Posterior cingulate gyrus (tissue), 11 donors: ENCODE measurements at places on chromosomes 4 and X.

- no peak for DNase-seq
Observed at GRCh38 chr4:2794486-2795299, 1.8 kb downstream of the SH3BP2 start.

DNA sequence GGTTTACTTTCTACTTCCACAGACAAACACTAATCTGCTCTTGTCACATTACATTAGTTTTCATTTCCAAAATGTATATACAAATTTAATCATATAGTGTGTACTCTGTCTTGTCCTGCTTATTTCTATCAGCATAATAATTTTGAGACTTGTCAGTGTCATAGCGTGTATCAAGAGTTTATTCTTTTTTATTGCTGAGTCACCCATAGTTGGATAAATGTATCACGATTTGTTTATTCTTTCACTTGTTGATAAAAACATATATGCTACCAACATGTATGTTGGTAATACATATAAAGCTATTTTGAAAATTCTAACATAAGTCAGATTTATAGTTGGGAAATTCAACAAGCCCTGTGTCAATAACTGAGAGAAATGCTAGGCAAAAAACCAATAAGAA lies 261.2 kb downstream of the TRAM1L1 start:
- DNase-seq, result no peak

- no peak for DNase-seq
Observed at GRCh38 chr4:110865611-110866259, 242.9 kb upstream of the PITX2 start.

DNA sequence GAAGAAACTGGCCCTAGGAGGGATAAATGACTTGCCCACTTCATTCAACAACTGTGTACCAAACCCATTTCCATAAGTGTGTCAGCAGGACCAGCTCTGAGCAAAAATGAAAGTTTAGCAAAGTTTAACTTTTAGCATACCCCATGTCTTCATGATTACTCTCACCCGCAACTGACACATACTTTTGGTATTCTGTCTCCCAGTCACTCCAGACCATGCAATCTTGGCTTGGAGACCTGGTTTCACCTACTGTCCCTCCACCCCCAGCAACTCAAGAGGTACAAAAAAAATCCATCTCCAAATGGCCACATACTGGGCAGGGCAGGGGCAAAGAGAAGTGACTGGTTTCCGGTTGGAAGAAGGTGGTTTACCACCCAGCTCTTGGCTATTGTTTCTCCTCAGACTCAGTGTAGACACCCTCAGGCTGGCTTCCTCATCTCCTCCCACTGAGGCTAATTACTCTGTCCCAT lies 79.8 kb downstream of the RLIM start:
- DNase-seq, result no peak
